ENCODE measurements at places on chromosomes 2 and 18.
A peak's percentile ranks its signal among the peaks of the same experiment; 100 is the strongest.

- peak; percentile 23 for DNase-seq
Observed at GRCh38 chr2:134491771-134492441, 226.9 kb downstream of the TMEM163 start.

- DNase-seq, result no peak
Observed at GRCh38 chr2:146295080-146295670, 1549.7 kb upstream of the ACVR2A start.

DNA sequence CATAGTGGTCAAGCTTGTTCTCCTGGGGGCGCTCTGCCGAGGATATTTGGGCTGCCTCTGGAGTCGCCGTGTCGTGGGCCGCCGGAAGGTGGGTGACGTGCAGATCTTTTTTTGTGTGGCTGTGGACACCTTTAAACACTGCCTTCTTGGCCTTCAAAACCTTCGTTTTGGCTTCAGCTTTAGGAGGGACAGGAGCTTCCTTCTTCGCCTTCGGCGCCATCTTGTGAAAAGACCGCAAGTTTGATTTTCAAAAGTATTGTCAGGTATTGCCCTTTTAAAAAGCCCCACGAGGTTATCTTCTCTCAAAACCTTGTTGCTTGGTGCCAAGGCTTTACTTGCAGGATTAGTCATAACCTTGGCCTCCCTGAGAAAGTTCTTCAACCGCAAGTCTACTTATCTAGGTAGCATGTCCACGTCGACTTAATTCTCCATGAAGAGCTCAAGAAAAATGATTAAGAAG is 20.8 kb downstream of the LAMA3 start:
- DNase-seq, result peak; percentile 65

GRCh38 chr2:29074411-29074810 is at the start of gene PCARE:
TSS of gene PCARE (minus strand) at chr2:29074523. CDS start at chr2:29074261, 262 bp downstream.
- DNase-seq, result no peak

DNA sequence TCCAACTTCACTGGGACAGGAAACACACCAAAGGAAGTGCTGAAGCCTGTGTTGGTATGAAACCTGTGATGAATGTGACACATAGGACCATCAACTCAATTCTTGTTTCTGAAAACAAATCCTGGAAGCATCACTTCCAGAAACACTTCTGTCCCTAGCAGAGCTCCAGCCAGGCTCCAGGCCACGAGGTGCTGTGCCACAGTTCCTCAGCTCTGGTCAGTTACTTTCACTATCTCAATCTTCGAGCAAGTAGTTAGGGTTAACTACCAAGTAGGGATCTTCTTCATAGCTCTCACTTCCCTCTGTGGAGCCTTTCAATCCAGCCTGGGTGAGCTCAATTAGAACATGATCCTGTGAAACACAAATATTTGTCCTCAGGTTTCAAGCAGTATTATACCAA is 3.6 kb upstream of the LCT start:
- no peak for DNase-seq

- no peak for DNase-seq
Observed at GRCh38 chr2:121061633-121062032, 223.4 kb downstream of the TFCP2L1 start.

GRCh38 chr2:218852911-218853667 is 6.5 kb upstream of the WNT6 start:
- no peak for DNase-seq

- DNase-seq, result no peak
Observed at GRCh38 chr2:71306762-71307161, 24.8 kb upstream of the ZNF638 start.

GRCh38 chr2:199543606-199544172 is 86.0 kb upstream of the SATB2 start:
- DNase-seq, result no peak
